ENCODE measurements at places on chromosomes 2 and 18.
A peak's percentile ranks its signal among the peaks of the same experiment; 100 is the strongest.

- peak; percentile 19 for DNase-seq
Measured at GRCh38 chr2:240626531-240627300, 1.4 kb downstream of the GPR35 start.

DNA sequence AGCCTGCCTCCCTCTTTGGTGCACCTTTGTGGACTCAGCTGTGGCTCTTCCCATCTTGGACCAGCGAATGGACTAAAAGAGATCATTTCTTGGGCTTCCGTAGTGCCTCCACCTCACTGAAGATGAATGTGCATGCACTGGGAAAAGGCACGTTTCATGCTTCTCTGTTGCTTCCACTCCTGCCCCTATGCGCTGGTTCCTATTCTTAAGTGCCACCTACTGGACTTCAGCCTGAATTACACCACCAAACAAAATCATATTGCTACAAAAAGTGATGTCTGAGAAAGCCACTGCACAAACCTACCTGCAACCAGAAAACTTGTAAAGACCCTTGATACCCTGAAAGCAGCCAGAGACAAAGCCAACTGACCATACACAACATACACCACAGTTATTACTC, 695.6 kb downstream of the TSN start:
- no peak for DNase-seq

DNA sequence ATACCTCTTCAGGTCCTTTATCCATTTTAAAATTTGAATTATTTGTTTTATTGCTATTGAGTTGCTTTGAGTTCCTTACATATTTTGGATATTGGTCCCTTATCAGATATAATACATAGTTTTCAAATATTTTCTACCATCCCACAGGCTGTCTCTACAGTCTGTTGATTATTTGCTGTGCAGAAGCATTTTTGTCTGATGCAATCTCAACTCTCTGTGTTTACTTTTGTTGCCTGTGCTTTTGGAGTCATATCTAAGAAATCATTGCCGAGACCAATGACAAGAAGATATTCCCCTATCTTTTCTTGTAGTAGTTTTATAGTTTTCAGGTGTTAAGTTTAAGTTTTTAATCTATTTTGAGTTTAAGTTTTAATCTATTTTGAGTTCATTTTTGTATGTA, 25.2 kb upstream of the RASGRP3 start:
- DNase-seq = no peak

DNA sequence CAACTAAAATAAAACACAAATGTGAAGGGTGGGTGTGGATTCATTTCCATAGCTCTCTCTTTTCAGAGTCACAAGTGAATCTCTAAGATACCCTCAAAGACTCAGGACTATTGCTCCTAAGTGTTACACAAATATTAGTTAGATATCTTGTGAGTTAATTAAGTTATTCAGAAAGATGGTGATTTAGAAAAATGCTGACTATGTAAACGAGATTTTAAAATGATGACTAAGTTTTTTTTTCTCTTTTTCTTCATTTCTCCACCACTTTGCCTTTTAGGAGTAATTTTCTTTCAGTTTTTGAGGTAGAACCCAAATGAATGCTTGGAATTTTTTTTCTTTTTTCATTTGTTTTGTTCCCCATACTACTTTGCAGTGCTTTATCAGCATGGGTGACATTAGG, 479.7 kb downstream of the SPAG16 start:
- DNase-seq = no peak

DNA sequence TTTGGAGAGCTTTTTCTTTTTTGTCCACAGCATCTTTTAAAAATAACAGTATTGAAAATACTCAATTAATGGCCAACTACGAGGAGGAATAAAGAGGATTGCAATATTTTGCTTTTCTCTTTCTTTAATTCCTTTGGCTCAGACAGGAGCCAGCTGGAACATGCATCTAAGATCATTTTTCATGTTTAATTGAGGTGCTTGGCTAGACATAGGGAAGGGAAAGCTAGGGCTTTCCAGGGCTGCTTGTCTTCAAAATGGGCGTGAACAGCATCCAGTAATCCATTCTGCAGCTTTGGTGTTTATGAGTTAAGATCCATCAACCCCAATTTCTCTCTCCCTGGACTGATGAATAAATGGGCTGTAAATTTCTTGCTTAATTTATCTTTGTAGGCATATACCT, 323.0 kb downstream of the PTPRM start:
- DNase-seq = no peak

- DNase-seq = no peak
Measured at GRCh38 chr2:192194265-192194865, 368 bp downstream of the TMEFF2 start.

DNA sequence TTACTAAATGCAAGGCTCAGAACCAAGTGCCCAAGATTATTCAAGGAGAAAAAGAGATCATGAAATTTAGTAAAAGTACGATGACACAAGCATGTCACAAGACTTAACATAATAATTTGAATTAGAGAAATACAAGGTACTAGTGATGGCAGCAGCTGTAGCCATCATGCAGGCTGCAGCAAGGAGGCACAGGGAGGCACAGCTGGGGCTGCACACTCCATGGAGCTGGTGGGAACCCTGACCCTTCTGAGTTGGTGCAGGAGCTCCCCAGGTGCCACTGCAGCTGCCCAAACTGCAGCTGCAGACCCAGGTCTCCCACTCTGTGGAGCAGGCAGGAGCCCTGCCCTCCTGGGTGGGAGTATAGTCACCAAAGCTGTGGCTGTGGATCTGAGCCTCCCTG, 46.0 kb downstream of the COL3A1 start:
- no peak for DNase-seq

GRCh38 chr2:212936572-212936971, 214.8 kb downstream of the IKZF2 start:
- DNase-seq = no peak

- DNase-seq = no peak
Measured at GRCh38 chr2:183284606-183285005, 160.4 kb downstream of the NUP35 start.

DNA sequence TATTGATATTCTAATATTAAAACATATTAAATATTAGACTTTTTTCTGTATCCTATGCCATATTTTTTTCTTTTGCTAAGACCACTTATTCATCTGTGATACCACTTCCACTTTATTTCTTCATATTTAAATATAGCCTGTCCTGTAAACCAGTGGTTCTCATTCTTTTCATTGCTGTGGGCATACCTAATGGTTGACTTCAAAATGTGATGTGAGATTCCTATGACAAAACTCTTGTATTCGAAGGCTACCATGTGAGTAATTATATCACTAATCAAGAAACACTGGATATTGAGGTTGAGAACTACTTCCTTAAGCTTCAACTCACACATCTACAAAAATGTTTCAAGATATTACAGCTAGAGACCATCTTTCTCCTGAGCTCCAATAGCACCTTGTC, 3.6 kb downstream of the SCRN3 start:
- DNase-seq = no peak

GRCh38 chr2:88671786-88672427, 19.6 kb upstream of the RPIA start:
- peak; percentile 53 for DNase-seq

DNA sequence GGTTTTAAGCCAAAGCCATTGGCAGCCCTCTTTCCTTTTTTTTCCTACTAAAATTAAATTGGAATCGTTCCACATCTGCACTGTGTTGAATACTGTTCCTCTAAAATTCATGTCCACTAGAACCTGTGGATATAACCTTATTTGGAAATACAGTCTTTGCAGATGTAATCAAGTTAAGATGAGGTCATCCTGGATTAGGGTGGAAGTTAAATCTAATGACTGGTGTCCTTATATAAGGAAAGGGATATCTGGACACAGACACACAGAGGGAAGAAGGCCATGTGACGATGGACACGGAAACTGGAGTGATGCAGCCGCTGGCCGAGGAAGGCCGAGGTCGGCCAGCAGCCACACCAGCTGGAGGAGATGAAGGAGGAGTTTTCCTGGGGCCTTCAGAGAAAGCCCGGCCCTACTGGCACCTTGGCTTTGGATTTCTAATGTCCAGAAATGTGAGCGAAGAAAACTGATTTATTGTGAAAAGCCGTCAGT, 49.4 kb downstream of the LONRF2 start:
- DNase-seq = no peak

DNA sequence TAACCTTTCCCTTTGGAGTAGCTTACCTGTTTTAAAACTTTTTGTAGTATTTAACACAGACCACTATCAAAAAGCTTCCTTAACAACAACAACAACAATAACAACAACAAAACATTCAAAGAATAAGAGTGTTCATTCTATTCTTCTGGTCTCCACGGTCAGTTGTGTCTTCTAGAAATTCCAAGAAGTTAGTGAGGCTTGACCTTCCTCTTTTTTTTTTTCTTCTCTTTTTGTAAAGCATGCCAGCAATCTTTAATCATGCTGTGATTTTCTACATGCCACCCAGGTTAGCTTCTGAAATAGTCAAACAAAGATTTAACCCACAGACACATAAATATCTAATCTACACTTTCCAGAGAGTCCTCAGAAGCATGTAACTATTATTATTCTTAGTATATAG, 28.4 kb upstream of the KLHL14 start:
- no peak for DNase-seq
